CD4-positive, alpha-beta memory T cell (primary cell): ENCODE measurements at places on chromosomes 5 and 9. TPM values are rescaled to one million over a fixed set of nuclear protein-coding genes. Genes with fewer than 3 reads are reported as not detected.

AK8 gene
- total RNA-seq = 0.28 TPM

GLRA1 gene
- not detected for total RNA-seq

ANKRD20A1 gene
- total RNA-seq = 1.6 TPM

TAF11L14 gene
- total RNA-seq = not detected

CEL gene
- total RNA-seq = 1.6 TPM

CCDC171 gene
- total RNA-seq = 1.8 TPM

PCDHB6 gene
- total RNA-seq = not detected
